ENCODE measurements at places on chromosomes 12 and 14. TPM values are rescaled to one million over a fixed set of nuclear protein-coding genes. Genes with fewer than 3 reads are reported as not detected.

Gene PELI2
- total RNA-seq, result 28.3 TPM

- no peak for DNase-seq
Measured at GRCh38 chr14:61499991-61500390, 178.6 kb downstream of the PRKCH start.

Gene PPP4R4
- total RNA-seq, result 8.9 TPM

Gene ACVRL1
- 81.4 TPM for total RNA-seq

DNA sequence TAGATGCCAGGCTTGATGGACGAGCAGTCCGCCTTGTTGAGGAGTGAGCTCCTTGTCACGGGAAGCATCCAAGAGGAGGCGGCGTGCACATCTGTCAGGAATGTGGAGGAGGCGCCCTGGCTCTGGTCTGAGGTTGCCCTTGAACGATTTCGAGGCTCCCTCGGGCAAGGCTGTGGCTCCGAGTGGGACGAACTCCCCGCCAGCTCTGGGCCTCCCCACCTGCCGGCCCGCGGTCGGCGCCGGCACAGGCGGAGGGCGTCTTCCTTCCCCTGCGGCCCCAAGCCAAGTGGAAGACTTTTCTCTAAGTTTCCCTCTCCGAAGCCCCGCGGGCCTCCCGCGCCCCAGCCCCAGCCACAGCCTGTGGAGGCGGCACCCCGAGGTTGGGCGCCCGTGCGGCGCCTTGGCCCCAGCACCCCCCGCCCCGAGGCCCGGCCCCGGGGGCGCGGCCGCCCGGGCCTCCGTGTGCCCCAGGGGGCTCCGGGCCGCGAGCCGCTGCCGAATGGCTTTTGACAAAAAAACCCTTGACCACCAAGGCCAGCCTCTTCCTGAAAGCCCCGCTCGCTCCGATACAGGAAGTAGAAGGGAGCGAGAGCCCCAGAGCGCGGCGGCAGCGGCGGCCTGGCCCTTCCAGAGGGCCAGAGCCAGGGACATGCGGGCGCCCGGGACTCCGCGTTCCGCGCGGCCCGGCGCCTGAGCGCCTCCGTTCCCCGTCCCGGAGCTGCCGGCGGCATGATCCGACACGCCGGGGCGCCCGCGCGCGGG is at the start of gene RIN3:
TSS of gene RIN3 (plus strand) at position 578 of the 762 bp plus-strand sequence. CDS start at position 730, 152 bp downstream.
- DNase-seq, result no peak

Gene KITLG
- total RNA-seq, result 29.9 TPM

DNA sequence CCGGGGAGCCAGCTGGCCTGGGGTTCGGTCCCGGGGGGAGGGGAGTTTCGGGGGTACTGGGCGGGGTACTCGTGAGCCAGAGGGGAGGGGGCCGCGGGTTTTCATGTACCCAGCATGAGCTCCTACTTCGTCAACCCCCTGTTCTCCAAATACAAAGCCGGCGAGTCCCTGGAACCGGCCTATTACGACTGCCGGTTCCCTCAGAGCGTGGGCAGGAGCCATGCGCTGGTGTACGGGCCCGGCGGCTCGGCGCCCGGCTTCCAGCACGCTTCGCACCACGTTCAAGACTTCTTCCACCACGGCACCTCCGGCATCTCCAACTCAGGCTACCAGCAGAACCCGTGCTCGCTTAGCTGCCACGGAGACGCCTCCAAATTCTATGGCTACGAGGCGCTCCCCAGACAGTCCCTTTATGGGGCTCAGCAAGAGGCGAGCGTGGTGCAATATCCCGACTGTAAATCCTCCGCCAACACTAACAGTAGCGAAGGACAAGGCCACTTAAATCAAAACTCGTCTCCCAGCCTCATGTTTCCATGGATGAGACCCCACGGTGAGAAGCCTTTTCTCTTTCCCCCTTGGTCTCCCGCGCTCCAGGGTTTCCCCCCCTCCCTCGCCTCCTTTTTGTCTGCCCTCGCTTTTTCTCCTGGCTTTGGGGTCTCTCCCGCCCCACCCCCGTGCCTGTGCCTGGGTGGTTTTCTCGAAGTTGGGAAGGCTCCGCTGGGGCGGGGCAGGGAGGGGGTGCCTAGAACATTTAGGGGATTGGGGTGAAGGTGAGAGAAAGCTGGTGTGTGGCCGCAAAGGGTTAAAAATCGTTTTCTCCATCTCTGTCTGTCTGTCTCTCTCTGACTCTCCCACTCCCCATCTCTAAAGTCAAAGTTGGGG is 627 bp downstream of the HOXC8 start:
- DNase-seq, result no peak

- no peak for DNase-seq
Measured at GRCh38 chr12:76790564-76791552, 26.9 kb downstream of the ZDHHC17 start.

GRCh38 chr14:84197704-84198103 is 1332.2 kb upstream of the FLRT2 start:
- no peak for DNase-seq

DNA sequence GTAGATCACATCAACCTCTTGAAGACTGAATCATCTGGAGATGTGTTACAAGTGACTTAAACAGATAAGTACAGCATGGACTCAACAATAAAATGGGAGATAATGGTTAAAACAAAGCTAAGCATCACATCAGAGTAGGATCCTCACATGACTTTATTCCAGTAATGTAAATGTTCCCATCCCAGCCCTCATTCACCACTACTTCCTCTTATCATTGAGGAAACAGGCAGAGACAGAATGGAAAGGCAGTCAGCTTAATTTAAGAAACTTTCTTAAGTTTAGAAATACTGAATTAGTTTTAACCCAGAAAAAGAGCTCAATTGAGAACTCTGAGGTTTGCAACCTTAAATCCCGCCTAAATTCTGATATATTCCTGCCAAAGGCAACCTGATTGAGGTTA is 1.2 kb upstream of the ALG10 start:
- no peak for DNase-seq

- no peak for DNase-seq
Measured at GRCh38 chr14:74846168-74846567, 29.8 kb downstream of the PROX2 start.

DNA sequence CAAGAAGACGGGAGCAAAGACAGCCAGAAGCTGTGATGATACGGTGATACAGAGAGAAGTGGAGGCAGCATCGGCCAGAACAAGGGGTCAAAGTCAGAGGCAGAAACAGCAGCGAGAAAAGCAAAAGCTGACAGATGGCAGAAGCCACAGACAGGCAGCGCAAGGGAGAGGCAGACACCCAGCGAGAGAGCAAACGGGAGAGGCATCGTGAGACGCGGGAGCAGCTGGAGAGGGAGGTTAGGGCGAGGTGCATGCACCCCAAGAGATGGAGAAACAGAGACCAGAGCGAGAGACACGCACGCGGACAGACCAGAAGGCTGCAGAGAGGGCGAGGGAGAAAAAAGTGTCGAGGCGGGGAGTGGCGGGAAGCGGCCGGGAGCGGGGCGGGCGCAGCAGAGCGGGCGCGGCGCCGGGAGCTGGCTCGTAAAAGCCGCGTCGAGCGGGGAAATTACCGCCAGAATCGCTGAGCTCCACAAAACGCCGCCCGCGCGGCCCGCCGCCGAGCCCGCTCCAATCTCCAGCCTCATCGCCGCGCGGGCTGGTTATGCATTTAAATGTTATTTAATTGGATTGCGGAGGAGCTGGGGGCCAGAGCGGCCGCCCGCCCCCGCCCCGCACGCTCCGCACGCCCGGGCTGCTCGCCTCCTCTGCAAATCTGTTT is 15.6 kb downstream of the SMUG1 start:
- no peak for DNase-seq

- DNase-seq, result no peak
Measured at GRCh38 chr12:75964150-75964549, 67.4 kb downstream of the PHLDA1 start.

- no peak for DNase-seq
Measured at GRCh38 chr12:131223791-131224225, 270.1 kb downstream of the ADGRD1 start.

Gene CFAP54
- 1.1 TPM for total RNA-seq

Gene PRH2
- total RNA-seq, result not detected

DNA sequence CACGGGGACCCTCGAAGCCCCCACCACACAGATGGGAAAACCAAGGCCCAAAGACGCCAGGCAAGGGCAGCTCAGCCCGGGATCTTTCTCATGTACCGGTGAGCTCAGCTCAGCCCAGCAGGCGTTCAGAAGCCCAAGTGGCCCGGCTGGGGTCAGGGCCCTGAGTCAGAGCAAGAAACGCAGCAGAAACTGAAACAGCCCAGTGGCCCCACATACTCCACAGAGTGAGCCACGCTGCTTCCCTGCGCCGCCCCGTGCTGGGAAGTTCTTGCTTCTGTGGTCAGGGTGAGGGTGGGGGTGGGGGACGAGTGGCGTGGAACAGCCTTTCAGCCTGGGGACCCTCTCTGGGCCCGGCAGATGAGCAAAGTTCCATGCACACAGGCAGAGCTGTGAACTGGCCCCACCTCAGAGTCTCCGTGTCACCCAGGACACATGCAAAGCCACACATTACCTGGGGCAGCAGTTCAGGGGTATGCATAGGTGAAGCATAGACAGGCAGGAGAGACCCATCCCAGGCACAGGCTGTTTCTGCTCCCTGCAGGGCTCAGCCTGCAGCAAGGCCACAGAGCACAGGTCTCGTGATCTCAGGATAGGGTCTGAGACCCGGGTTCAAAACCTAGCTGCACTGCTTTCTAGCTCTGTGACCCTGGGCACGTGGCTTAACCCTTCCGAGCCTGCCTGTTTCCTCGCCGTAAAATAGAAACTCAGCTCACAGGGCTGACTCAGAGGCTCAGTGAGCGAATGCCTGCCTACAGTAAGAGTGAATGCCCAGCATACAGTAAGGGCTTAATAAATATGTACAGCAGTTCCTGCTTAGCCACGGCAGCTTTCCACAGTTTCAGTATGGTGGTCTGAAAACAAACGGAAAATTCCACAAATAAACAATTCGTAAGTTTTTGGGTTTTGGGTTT is 21.6 kb downstream of the NCOR2 start:
- no peak for DNase-seq

DNA sequence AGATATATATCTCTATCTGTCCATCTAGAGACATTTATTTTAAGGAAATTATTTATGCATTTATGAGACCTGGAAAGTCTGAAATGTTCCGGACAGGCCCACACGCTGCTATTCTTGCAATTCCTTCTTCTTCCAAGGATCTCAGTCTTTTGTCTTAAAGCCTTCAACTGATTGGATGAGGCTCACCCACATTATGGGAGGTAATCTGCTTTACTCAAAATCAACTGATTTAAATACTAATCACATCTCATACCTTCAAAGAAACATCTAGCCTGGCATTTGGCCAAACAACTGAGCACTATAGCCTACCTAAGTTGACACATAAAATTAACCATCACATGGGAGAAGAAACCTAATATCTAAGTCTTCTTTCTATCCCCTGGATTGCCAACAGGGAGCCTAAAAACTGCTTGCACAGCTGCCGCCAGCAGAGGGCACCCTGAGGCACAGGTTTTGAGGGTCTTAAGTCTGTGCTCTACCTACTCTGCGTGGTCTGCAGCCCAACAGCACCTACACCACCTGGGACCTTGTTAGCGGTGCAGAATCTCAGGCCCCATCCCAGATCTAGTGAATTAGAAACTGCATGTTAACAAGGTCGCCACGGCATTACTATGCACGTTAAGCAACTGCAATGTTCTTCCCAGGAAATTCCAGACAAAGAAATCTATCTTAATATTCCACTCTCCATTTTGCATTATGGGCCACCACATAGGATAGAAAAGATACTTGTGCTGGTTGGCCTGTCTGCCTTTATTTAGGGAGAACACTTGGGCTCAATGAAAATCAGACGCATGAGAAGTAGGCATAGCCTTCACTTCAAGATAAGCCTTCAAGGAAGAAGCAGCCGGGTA is 249.7 kb downstream of the FOXG1 start:
- no peak for DNase-seq

- no peak for DNase-seq
Measured at GRCh38 chr12:8701046-8701660, 3.4 kb downstream of the RIMKLB start.

Gene TMEM132C
- not detected for total RNA-seq

DNA sequence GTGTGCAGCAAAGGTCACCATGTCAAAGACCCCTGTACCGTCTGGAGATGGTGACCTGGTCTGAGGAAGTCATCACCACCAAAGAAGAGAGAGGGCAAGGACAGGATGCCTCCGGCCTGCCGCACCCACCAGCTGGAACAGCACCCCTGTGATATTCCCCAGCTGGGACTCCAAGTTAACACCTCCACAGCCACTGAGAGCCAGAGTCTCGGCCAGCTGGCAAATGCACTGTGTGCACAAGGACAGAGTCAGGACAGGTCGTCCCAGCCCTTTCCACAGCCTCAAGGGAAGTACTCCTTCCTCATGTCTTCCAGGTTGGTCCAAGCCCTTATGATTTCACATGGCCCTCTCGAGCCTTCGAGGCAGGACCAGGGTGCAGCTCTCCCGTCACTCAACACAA is 19.3 kb upstream of the FKBP4 start:
- no peak for DNase-seq

DNA sequence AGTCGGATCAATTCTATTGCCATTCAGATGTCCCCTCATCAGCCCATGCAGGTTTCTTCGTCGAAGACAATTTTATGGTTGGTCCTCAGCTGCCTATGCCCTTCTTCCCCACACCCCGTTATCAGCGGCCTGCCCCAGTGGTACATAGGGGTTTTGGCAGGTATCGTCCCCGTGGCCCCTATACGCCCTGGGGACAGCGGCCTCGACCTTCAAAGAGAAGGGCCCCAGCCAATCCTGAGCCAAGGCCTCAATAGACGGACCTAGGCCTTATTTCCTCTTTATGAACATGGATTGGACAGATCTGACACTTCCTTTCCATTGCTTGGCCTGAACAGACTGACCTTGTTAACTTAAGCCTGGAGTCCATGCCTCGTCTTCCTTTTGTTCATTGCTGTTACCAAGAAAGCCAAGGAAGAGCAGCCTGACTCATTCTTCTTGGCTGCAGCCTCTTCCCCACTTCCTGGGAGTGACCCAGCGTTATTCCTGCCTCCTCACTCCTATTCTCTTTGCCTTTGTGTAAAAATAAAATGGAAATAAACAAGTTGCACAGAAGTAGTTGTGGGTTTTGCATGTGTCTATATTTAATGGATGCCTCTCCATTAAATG is 156.5 kb upstream of the AMIGO2 start:
- no peak for DNase-seq

DNA sequence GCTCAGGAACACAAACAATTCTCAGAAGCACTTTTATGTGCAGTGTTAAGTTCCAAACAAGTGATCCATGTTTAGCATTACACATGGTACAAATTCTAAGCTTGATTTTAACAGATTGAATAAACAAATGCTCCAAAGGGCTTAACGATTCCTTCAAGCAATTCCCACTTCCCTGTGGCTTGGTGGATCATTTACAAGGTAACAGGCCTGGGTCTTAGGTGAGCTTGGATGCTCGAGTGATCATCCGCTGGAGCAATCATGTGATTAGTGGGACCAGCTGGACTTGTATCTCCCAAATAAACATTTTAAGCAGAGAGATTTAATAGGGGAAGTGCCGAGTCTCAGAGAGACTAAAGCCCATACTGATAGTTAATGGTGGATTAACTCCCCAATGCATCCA is 70.7 kb downstream of the CALM1 start:
- no peak for DNase-seq

Gene OR4E2
- not detected for total RNA-seq

- peak; percentile 2 for DNase-seq
Measured at GRCh38 chr12:68451261-68452077, 119.3 kb upstream of the MDM1 start.

Gene DIO3
- total RNA-seq, result 0.78 TPM

Data from thoracic aorta (tissue), 2 donors.